ENCODE measurements at places on chromosomes 6 and 20.

GRCh38 chr6:45387236-45387635 is 9.5 kb upstream of the SUPT3H start:
- peak; percentile 86 for DNase-seq
- no peaks in the 10 kb centered on the region for H3K27me3 ChIP-seq
- peaks cover 36% of the 10 kb centered on the region for H3K4me1 ChIP-seq
- peak overlapping the region; percentile 83 for H3K27ac ChIP-seq

GRCh38 chr20:40896814-40897700 is 131.6 kb upstream of the TOP1 start:
- H3K36me3 ChIP-seq, result no peaks in the 10 kb centered on the region
- H3K27ac ChIP-seq, result no peak overlapping the region
- no peak overlapping the region for H3K4me3 ChIP-seq
- H3K4me1 ChIP-seq, result no peaks in the 10 kb centered on the region
- DNase-seq, result peak; percentile 66
- H3K27me3 ChIP-seq, result no peaks in the 10 kb centered on the region

DNA sequence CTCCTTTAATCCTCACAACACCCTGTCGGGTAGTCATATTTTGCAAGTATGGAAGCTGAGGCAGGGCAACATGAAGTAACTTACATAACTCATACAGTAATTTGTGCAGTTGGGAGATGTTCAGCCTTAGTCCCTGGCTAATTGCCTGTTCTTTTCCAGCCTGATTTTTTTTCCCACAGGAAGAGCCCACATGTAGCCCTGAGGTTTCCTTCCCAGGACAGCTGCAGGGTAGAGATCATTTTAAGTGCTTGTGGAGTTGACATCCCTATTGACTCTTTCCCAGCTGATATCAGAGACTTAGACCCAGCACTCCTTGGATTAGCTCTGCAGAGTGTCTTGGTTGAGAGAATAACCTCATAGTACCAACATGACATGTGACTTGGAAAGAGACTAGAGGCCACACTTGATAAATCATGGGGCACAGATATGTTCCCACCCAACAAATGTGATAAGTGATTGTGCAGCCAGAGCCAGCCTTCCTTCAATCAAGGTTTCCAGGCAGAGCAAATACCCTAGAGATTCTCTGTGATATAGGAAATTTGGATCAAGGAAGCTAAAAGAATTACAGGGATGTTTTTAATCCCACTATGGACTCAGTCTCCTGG is 5.0 kb upstream of the BTN2A1 start:
- H3K4me1 ChIP-seq, result peaks cover 6% of the 10 kb centered on the region
- H3K27ac ChIP-seq, result no peak overlapping the region
- H3K36me3 ChIP-seq, result no peaks in the 10 kb centered on the region
- DNase-seq, result no peak

DNA sequence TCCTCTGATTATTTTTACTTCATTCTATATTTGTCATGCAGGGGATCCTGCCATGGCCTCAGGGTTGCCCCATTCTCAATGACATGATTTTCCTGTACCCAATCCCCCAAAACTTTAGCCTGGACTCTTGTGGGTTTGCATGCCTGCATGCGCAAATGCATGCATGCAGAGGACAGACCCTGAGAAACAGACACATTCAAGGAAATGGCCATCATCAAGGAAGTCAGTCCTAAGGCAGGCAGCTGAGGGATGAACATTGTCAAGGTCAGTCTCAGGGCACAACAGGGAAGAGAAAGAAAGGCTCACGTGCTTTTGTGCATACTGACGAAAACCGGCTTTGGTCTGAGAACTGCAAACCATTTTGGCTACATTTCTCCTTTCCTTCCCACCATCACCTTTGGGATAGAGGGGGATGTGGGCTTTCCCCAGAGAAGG is 13.1 kb downstream of the NEDD9 start:
- H3K27me3 ChIP-seq, result no peaks in the 10 kb centered on the region
- DNase-seq, result no peak
- H3K27ac ChIP-seq, result no peak overlapping the region
- H3K4me1 ChIP-seq, result peaks cover 4% of the 10 kb centered on the region
- H3K36me3 ChIP-seq, result no peaks in the 10 kb centered on the region

- DNase-seq, result peak; percentile 79
- peaks cover 14% of the 10 kb centered on the region for H3K4me1 ChIP-seq
These were observed 593.9 kb downstream of the CD109 start for GRCh38 chr6:74289884-74290283.

DNA sequence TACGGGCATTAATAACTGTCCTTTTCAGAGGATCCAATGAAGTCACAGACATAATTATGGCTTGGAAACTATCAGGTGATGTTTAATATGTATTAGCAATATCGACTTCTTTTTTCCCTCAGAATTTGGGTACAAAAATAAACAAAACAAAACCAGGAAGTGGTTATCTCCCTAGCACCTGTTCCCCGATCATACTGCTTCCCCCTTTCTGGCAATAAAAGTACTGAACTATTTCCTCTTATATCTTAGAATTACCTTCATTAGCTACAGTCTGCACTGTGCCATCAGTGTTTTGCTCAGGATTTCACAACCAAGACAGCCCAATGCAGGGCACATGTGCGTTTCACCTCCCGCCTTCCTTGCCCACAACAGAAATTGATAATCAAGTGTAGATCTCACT is 216.9 kb upstream of the BTBD3 start:
- H3K27ac ChIP-seq, result no peak overlapping the region
- H3K27me3 ChIP-seq, result peaks cover 7% of the 10 kb centered on the region
- H3K4me3 ChIP-seq, result no peak overlapping the region
- no peaks in the 10 kb centered on the region for H3K36me3 ChIP-seq
- H3K4me1 ChIP-seq, result no peaks in the 10 kb centered on the region

GRCh38 chr6:17397764-17398194 is 4.4 kb downstream of the CAP2 start:
- no peaks in the 10 kb centered on the region for H3K36me3 ChIP-seq
- DNase-seq, result peak; percentile 39
- peaks cover 6% of the 10 kb centered on the region for H3K4me1 ChIP-seq

DNA sequence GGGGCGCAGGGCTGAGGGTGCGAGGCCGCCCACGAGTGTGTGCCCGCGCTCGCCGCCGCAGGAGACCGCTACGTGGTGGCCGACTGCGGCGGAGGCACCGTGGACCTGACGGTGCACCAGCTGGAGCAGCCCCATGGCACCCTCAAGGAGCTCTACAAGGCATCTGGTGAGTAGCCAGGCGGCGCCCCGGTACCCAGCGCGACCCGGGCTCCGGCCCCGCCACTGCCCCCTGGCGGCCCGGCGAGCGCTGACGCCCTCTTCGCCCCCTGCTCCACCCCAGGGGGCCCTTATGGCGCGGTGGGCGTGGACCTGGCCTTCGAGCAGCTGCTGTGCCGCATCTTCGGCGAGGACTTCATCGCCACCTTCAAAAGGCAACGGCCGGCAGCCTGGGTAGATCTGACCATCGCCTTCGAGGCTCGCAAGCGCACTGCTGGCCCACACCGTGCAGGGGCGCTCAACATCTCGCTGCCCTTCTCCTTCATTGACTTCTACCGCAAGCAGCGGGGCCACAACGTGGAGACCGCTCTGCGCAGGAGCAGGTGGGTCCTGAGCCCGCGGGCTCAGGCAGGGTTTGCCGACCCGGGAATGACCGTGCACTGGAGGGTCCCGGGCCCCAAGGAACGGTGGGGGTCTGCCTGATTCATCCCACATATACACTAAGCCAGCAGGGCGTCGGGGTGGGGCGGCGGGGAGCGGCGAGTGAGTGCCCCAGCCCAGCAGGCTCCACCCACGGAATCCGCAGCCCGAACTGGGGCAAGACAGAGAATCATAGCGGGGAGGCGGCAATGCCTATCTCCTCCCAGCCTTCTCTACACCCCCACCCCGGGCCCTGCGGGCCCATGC is 17.4 kb downstream of the HSPA12B start:
- DNase-seq, result no peak
- H3K4me1 ChIP-seq, result no peaks in the 10 kb centered on the region
- H3K36me3 ChIP-seq, result no peaks in the 10 kb centered on the region
- no peak overlapping the region for H3K4me3 ChIP-seq
- H3K27me3 ChIP-seq, result no peaks in the 10 kb centered on the region
- no peak overlapping the region for H3K27ac ChIP-seq

DNA sequence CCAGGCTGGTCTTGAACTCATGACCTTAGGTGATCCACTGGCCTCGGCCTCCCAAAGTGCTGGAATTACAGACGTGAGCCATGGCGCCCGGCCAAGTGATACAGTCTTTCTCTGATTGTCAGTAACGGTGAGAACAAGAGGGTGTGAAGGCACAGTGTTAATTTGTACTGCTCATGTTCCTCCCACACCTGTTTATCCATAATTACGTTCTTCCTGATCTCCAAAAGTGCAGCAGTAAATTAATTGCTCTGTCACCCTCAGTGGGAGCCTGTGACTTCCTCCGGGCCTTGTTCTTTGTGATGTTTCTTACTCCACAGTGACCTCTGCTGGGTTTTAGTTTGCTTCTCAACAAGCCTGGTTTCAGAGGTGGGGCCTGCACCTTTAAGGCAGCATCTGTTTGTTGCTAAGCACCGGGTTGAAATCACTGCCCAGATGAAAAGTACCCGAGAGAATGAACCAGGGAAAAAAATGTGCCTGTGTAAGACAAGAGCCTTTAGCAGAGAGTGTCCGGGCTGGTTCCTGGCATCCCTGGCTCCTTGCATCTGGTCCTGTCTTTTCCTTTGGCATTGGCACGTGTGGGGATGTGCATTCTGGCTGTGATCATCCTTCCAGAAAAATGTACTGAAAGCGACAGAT is 89.1 kb upstream of the CLDN20 start:
- H3K27me3 ChIP-seq, result no peaks in the 10 kb centered on the region
- H3K36me3 ChIP-seq, result no peaks in the 10 kb centered on the region
- no peak overlapping the region for H3K27ac ChIP-seq
- peak; percentile 90 for DNase-seq

DNA sequence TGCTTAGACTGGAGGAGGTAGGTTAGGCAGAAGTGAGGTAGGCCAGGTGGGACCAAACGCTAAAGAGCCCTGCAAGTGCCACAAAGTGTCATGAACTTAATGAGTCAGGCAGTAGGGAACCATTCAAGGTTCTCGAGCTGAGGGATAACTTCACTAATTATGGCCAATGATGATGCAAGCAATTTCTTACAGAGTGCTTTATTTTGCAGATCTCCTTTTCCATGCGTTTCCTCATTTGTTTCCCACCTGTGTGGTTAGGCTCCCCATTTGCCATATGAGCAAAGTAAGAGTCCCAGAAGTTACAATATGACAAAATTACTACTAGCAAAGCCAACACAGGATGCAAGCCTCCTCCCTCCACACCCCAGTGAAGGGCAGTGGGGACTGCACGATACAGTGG is 36.5 kb upstream of the PSMF1 start:
- H3K4me3 ChIP-seq, result no peak overlapping the region
- H3K4me1 ChIP-seq, result no peaks in the 10 kb centered on the region
- no peaks in the 10 kb centered on the region for H3K27me3 ChIP-seq
- no peaks in the 10 kb centered on the region for H3K36me3 ChIP-seq
- DNase-seq, result no peak

DNA sequence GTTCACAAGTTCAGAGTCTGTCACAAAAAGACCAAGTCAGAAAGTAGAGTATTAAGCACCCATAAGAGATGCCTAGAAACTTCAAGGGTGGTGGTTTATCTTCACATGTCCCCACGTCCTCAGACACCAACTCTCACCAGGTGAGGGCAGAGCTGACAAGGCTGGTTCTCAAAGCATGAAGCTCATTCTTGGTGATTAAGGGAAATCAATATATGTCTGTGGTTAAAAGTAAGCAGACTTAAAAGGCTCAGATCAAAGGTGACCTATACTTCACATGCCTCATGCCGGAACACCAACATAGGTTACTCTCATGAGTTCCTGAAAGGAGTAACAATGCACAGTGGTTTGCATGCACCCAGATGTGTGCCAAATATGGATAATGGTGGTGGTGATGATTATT is 27.0 kb downstream of the IL17A start:
- no peaks in the 10 kb centered on the region for H3K27me3 ChIP-seq
- H3K4me1 ChIP-seq, result no peaks in the 10 kb centered on the region
- DNase-seq, result no peak
- H3K4me3 ChIP-seq, result no peak overlapping the region

- peak overlapping the region; percentile 47 for H3K27ac ChIP-seq
- DNase-seq, result peak; percentile 27
- H3K4me1 ChIP-seq, result peaks cover 26% of the 10 kb centered on the region
These were observed 3.0 kb downstream of the TSHZ2 start for GRCh38 chr20:52975029-52975732.

- H3K36me3 ChIP-seq, result no peaks in the 10 kb centered on the region
- H3K27me3 ChIP-seq, result no peaks in the 10 kb centered on the region
- 0 out of 2 replicates have a peak, but pooled peaks cover 7% of the 10 kb centered on the region for H3K4me1 ChIP-seq
- no peak overlapping the region for H3K4me3 ChIP-seq
These were observed 3.3 kb downstream of the FGD2 start for GRCh38 chr6:37008484-37009465.

DNA sequence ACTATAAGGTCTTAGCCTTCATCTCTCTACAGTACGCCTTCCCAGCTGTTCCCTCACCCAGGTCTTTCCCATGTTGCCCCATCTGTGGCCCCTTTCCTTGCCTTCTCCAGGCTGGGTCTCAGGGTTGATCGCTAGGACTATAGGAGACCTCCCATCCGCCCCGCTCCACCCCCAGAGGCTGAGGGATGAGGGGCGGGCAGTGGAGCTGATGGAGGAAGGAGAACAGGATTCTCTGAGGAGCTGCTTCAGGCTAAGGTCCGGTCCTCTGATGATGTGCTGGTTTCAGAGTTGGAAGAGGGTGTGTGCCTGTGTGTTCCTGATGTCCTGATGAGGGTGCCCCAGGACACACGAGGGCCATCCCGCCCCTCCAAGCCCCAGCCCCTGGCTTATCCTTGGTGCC is 154.8 kb upstream of the QKI start:
- no peak overlapping the region for H3K4me3 ChIP-seq
- no peaks in the 10 kb centered on the region for H3K4me1 ChIP-seq
- H3K27ac ChIP-seq, result no peak overlapping the region
- no peaks in the 10 kb centered on the region for H3K36me3 ChIP-seq
- H3K27me3 ChIP-seq, result no peaks in the 10 kb centered on the region

DNA sequence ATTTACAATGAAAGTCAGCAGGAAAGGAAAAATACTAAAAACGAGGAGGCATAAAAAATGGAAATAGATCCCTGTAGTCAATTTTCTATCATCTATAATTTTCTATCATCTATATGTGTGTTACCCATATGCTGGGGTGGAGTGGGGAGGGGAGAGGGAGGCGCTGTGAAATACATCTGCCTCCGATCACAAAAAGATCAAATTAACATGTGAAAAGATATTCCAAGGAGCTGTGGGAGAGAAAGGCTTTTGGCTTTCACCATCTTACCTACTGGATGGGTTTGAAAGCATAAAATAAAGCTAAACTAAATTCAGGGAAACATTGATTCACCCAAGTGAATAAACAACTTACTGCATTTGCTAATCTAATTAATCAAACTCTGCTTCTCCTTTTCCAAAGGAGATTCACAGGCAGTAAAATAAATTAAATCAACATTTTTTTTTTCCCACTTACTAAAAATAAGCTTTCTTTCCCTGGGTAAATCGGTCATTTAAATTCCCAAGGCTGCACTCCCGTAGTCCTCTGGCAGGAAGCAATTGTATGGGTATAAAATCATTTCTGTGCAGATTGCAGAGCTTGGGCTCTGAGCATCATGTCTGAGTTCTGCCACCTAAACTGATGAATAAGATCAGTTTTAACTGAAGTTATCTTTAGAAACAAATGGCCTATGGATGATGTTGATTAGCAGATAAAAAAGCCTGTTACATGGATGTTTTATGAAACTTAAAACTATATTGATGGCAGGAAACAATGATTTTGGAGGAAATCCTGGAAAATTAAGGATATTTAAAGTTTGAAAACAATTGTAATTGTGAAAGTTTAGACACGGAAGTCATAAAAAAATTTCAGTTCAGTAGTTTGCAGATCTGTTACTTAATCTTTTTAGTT is 147.9 kb downstream of the SOX4 start:
- H3K27me3 ChIP-seq, result no peaks in the 10 kb centered on the region
- H3K27ac ChIP-seq, result no peak overlapping the region
- no peaks in the 10 kb centered on the region for H3K36me3 ChIP-seq
- H3K4me3 ChIP-seq, result no peak overlapping the region
- DNase-seq, result no peak
